ENCODE measurements at places on chromosomes 12 and 14. TPM values are rescaled to one million over a fixed set of nuclear protein-coding genes. Genes with fewer than 3 reads are reported as not detected.

ATL1 gene
- total RNA-seq = 9.3 TPM

KRT4 gene
- not detected for total RNA-seq

DNA sequence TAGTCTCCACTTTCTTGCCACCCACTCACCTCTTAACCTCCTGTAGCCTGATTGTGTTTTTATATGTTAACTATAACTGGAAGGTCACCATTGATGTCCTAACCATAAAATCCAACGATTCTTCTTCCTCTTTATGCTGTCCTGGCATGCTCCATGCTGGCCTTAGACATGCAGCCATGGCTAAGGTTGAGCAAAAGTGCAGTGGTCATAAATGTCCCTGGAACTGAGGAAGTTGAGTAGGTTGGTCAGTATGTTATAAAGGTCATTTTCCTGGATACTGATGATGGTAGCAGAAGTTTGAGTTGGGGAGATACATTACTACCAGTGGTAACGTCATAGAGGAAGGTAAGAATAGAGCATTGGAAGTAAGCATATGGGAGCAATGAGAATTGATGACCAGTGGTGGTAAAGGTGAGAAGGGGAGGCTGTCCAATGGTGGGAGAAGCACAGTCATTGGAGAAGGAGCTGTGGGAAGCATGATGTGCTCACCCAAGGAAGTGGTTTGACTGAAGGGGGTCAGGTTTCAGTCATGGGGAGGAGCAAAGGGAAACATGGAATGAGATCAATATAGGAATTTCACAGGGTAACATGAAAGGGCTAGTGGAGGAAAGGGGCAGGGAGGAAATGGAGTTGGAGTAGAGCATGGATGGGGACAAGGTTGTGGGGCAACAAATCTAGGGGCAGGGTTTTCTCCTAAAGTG lies 240.8 kb downstream of the DACT1 start:
- DNase-seq = peak; percentile 33

GRCh38 chr12:11813438-11813813 lies 164.0 kb downstream of the ETV6 start:
- no peak for DNase-seq

- no peak for DNase-seq
Measured at GRCh38 chr12:111426344-111427185, 20.8 kb downstream of the SH2B3 start.
